ENCODE measurements at places on chromosomes 1 and 21. TPM values are rescaled to one million over a fixed set of nuclear protein-coding genes. Genes with fewer than 3 reads are reported as not detected.
A peak's percentile ranks its signal among the peaks of the same experiment; 100 is the strongest.

DNA sequence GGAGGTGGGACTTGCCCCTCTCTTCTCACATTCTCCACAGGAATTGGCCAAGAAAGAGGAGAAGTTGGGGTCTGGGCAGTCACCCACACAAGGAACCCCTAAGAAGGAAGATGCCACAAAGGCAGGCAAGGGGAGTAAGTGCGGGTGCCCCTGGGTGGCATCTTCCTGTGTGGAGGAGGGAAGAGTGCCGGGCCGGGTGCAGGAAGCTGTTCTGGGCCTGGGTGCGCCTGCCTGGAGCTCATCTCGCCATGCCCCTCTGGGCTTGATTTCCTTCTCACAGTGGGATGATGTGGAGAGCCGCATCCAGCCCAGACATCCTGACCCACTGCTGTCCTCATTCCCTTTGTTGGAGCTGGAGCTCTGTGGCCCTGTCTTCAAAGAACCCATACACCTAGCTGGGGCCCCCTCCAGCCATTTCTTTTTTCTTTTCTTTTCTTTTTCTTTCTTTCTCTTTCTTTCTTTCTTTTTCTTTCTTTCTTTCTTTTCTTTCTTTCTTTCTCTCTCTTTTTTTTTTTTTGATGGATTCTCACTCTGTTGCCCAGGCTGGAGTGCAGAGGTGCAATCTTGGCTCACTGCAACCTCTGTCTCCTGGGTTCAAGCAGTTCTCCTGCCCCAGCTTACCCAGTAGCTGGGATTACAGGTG lies 9.3 kb downstream of the LRRC71 start:
- no peak for DNase-seq

GRCh38 chr1:65674522-65674921 lies 118.2 kb upstream of the PDE4B start:
- DNase-seq = no peak

- peak; percentile 97 for DNase-seq
Observed at GRCh38 chr1:30779294-30780071, 21.9 kb upstream of the LAPTM5 start.

DNA sequence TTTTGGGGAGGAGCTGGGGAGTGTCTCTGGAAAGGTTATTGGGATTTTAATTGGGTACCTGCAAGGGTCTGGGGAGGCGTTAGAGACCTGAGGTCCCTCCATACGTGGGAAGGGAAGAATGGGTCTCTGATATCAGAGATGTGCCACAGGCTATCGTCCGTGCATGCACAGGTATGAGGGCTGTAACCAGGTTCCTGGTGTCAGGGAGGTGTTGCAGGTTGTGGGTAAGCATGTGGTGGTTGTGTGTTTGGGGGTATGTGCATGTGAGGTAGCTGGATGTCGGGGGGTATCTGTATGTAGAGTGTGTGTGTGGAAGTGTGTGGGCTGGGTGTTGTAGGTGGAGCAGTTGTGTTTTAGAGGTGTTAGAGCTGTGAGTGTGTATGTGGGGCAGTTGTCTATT lies 8.3 kb downstream of the AHDC1 start:
- no peak for DNase-seq

Gene PARS2
- 11.5 TPM for total RNA-seq

Gene CELA3B
- total RNA-seq = 6.7 TPM

Gene CTTNBP2NL
- total RNA-seq = 32.0 TPM
